ENCODE measurements at places on chromosomes 6 and 20. TPM values are rescaled to one million over a fixed set of nuclear protein-coding genes. Genes with fewer than 3 reads are reported as not detected.

GRCh38 chr6:67544851-67545452 is 1090.1 kb upstream of the ADGRB3 start:
- no peak overlapping the region for H3K27ac ChIP-seq
- no peaks in the 10 kb centered on the region for H3K4me1 ChIP-seq
- H3K4me3 ChIP-seq = no peak overlapping the region

GRCh38 chr6:89385156-89385667 is 26.9 kb downstream of the RRAGD start:
- no peaks in the 10 kb centered on the region for H3K27me3 ChIP-seq
- DNase-seq = no peak

- no peak overlapping the region for H3K27ac ChIP-seq
- H3K4me1 ChIP-seq = no peaks in the 10 kb centered on the region
- no peak overlapping the region for H3K4me3 ChIP-seq
- DNase-seq = no peak
- H3K27me3 ChIP-seq = no peaks in the 10 kb centered on the region
- peaks cover 5% of the 10 kb centered on the region for H3K36me3 ChIP-seq
Measured at GRCh38 chr20:23533161-23533560, 35.1 kb downstream of the CST9L start.

The CGAS gene
- total RNA-seq = 0.12 TPM
